ENCODE measurements at places on chromosomes 11 and 22.

GRCh38 chr22:49446759-49447710 is 380.6 kb downstream of the BRD1 start:
- DNase-seq = no peak

- DNase-seq = no peak
Measured at GRCh38 chr11:76293189-76293631, 86.9 kb upstream of the WNT11 start.

DNA sequence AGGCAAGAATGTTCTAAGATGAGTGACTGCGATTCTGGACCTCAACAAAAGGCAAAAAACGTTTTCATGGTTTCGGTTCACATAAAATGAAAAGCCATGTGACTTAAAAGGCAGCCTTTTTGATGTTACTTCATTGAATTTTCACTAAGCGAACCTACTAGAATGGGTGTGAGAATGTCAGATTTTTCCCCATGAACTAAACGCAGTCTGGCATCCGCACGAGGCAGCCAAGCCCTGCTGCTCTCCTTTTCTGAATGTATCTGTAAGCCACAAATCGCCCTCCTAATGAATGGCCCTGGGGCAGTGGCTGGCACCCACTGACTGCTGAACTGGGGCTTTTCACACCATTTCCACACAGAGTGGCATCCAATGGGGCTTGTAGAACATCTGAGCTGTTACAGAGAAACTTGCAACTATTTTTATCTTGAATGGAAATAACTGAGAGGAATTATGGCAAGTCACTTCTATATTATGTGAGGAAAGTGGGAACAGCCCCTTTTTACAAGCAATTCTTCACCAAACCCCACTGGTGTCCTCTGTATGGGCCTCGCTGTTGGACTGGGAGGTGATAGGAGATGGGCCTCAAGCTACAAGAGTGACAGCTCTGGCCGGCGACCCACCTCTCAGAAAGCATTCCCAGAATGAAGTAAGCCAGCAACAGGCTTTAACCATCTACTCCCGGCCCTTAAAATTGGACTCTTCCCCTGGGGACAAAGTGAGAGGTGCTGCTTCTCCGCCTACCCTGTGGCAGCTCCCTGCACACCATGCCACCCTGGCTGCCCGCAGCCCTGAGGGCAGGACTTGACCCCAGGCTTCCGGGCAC is 29.4 kb downstream of the PPP2R1B start:
- no peak for DNase-seq

GRCh38 chr22:41382610-41383009 is 868 bp downstream of the TEF start:
- no peak for DNase-seq

GRCh38 chr22:42257386-42257785 is 13.1 kb downstream of the TCF20 start:
- no peak for DNase-seq

DNA sequence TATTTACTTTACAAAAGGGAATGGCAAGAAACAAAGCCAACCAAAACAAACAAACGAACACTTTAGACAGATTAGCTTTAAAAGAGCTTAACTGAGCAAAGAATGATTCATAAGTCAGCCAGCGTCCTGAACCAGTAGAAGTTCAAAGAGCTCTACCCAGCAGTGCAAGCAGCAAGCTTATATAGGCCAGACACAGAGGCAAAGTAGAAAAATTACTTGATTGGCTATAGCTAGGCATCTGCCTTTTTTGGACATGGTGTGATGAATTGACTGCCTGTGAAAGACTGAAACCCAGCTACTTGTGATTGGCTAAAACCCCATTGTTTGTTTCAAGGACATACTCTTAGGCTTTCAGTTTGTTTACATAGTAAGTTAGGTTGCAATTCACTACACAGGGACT is 2120.0 kb upstream of the RAG2 start:
- no peak for DNase-seq

DNA sequence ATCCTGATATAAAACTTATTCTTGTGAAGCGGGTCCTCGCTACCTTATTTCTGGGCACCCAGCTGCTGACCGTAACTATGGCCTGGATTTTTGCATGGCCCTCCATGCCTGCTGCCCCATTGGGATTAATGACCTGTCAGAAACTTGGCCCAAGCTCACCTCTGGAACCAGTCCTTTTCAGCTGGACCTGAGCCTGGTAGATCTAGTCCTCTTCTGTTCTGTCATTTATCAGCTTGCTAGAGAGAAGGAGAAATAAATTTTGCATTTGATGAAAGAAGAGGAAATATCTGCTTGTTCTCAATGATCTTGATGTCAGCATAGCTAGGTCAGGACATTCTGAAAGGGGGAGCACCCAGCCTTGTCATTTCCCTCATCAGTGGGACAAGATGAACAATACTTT is 387.8 kb upstream of the LARGE1 start:
- DNase-seq = no peak

GRCh38 chr22:22691055-22691454 is 46.6 kb downstream of the GGTLC2 start:
- no peak for DNase-seq

- DNase-seq = no peak
Measured at GRCh38 chr11:33622806-33623205, 77.8 kb downstream of the C11orf91 start.

DNA sequence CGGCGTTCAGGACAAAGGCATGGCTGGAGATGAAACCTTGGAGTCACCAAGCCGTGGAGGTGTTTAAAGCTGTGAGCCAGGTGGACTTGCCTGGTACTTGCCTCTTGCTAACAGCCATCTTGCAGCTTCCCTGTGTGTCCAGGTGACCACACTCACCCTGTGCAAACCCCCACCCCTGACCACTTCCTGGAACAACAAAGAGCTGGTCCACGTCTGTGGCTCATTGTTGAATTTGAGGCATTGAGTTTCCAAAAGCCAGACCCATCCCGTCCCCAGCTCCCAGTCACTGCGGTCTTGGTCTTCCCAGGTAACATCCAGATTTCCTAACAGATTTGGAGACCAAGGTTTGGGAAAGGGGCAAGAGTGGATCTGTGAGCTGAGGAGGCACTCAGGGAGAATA is 18.5 kb downstream of the DHCR7 start:
- no peak for DNase-seq

GRCh38 chr11:75827562-75827961 is 12.6 kb downstream of the UVRAG start:
- no peak for DNase-seq

- DNase-seq = no peak
Measured at GRCh38 chr22:33232071-33232470, 173.9 kb upstream of the SYN3 start.

GRCh38 chr11:12727563-12728211 is 53.5 kb downstream of the TEAD1 start:
- DNase-seq = no peak

DNA sequence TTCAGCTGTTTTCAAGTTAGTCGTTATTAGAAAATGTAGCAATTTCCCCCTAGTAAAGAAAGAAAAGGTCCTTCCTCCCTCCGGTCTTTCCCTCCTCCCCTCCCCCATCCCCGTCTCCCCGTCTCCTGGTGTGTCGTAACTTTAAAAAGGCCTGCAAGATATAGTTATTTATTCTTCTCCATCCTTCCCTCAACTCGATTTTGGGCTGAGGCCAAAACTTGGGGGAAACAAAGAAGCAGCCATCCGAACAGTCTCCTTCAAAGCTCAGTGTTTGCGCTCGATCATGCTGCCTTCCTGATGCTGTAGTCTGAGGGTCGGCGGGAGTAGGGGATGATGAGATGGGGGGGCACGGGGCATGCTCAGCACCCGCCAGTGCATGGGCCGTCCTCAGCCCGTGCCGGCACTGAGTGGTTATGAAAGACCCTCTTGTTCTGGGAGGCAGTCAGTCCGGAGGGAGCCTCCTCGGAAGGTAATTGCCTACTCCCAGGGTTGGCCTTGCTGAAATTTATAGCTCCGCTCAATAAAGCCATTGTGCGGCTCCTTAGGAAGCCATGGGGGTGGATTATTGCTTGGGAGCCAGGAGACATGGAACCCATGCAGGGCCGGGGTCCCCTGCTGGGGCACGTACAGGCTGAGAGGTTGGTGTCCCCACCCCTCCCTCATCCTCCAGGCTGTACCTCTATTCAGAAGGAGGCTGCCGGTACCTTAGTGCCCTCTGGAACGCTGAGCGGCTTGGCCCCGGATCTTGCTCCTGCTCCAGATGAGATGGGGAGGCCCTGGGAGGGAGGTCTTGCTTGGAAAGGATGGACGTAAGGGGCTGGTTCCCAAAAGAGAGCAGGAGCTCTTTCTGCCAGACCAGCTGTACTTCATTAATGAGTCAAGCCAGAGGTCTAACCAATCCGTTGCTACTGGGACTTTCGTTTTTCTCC is 212.7 kb upstream of the CADM1 start:
- DNase-seq = no peak

DNA sequence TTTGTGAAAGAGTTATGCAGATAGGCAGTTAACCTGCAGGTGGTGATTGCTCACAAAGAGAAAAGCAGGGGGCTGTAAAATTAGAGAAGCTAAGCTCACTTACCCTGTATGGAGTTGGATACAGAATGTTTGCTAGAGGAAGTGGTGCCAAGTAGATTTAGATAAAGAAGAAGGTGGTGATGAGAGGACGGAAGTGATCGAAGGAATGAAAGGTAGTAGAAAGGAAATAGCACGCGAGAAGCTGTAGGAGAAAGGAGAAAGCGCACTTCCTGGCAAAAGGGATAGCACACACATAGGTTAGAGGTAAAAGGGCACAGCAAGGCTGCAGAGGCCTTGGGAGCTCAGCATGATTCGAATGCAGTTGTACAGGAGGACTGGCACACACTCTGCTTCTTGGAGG is 87.3 kb upstream of the CTSC start:
- DNase-seq = no peak
